ENCODE measurements at places on chromosomes 6 and 20.
A peak's percentile ranks its signal among the peaks of the same experiment; 100 is the strongest.

- DNase-seq: no peak
Measured at GRCh38 chr6:72941751-72942150, 283.5 kb downstream of the KHDC1L start.

- no peak for DNase-seq
Measured at GRCh38 chr6:40634429-40634828, 47.3 kb upstream of the LRFN2 start.

GRCh38 chr6:113696960-113697359 lies 160.2 kb upstream of the MARCKS start:
- no peak for DNase-seq

DNA sequence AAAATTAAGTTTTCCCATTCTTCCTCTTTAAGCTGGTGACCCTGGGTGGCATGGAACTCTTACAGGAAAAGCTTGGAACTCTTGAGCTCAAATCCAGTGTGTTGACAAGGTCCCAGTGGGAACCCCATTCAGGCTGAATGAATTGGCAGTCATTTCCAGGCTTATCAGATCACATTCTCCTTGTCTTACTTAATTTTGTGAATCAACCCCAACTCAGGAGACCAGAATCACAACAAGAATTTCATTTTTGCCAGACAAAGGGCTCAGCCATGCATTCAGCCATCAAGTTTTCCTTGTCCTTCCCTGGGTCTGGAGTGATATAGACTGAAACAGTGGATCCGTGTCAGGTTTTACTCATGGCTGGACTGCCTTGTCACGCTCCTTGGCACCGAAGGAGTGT lies 92.1 kb upstream of the EEF1E1 start:
- no peak for DNase-seq

GRCh38 chr20:3782597-3782996 lies 1.3 kb upstream of the SPEF1 start:
- no peak for DNase-seq

GRCh38 chr6:3393836-3394202 lies 63.0 kb downstream of the SLC22A23 start:
- no peak for DNase-seq

- DNase-seq: no peak
Measured at GRCh38 chr20:16842486-16843120, 94.4 kb downstream of the OTOR start.

DNA sequence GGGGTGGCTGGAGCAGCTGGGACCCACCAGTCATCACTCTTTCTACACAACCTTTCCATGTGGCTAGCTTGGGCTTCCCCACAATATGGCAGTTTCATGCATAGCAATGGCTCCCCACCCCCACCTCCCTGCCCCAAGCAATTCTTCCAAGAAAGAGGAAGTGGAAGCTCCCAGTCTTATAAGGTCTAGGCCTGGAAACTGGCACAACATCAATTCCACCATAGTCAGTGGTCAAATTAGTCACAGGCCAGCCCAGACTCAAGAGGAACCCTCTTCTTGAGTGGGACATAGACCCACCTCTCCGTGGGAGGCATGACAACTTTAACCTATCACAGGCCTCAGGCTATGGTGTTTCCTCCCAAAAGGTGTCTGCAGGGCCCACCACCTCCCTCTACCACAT lies 17.7 kb downstream of the TGM6 start:
- no peak for DNase-seq

GRCh38 chr6:10587656-10588406 lies 66.7 kb downstream of the GCNT2 start:
- no peak for DNase-seq

GRCh38 chr20:45987108-45987780 lies 15.2 kb upstream of the ZNF335 start:
- peak; percentile 58 for DNase-seq

GRCh38 chr20:59141818-59142581 lies 21.6 kb upstream of the ZNF831 start:
- DNase-seq: no peak

DNA sequence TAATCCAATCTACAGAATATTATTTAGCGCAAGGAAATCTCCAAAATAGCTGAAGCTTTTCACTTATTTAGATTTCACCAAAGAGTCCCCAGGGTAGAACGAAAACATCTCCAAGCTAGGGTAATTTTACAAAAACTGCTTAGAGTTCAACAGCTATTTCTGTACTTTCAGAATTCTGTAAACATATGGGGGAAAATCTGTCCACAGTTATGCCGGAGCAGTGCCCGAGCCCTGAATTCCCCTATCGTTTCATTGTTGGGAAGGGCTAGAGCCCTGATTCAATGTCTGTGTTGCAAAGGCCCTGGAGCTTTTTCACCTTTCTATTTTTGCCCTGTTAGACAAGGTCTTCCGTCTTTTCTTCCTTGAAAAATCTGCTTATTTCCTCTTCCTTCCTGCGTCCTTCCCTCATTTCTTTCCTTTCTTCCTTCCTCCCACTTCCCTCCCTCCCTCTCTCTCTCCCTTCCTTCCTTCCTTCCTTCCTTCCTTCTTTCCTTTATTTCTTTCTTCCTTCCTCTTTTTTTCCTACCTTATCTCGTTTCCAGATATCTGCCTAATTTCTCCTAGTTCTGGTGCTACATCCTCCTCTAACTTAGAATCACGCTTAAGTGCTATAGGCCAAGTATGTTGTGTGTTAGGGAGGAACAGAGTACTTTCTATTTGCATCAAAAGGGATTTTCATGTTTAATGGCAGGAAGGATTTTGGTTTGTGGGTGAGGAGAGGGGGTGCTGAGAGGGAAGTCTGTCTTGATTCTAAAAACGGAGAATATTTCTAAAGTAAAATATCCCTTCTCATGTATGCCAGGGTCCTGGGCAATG lies 122.5 kb upstream of the BMP2 start:
- no peak for DNase-seq

GRCh38 chr6:6090861-6091607 lies 84.3 kb upstream of the NRN1 start:
- DNase-seq: no peak

DNA sequence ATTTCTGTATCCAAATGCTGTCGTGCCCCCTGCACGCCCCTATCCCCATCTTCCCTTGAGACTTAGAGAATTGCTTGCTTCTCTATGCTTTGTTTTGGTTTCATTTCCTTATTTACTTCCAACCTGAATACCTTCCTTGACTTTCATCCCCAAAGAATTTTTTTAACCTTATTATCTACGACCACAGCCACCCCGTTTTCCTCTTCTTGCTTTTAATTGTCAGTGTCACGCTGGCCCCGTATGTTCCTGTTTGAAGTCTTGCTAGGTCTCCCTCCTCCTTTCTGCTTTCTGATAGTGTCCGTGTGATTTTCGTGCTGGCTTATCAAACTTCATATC lies 40.1 kb downstream of the RNF217 start:
- no peak for DNase-seq
